ENCODE measurements at places on chromosomes 1 and 21. TPM values are rescaled to one million over a fixed set of nuclear protein-coding genes. Genes with fewer than 3 reads are reported as not detected.

TRIM67 gene
- total RNA-seq: 0.17 TPM

DNA sequence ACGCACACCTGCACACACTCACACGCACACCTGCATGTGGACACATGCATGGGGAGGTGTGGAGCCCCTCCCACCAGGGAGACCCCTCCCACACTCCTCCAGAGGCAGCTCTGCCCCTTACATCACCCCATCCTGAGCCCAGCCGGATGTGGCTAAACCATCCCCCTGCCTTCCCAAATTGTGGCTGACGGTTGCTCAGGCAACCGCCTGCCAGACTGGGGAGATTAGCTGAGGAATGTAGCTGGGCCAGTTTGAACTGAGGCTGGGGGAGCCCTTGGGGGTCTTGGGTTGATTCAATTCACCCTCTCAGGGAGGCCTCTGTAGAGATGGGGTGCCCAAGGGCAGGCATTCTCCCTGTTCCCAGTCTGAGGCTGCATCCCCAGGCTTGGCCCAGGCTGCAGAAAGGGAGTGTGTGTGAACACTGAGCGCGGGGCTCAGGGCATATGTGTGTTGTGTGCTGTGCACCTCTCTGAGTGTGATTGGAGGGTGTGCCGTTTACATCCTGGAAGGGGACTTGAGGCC lies 12.9 kb downstream of the PTPRU start:
- H3K4me1 ChIP-seq: no peaks in the 10 kb centered on the region
- no peaks in the 10 kb centered on the region for H3K36me3 ChIP-seq
- no peaks in the 10 kb centered on the region for H3K27me3 ChIP-seq
- no peak overlapping the region for H3K4me3 ChIP-seq
- DNase-seq: peak; percentile 81

- no peak overlapping the region for H3K27ac ChIP-seq
- H3K4me1 ChIP-seq: no peaks in the 10 kb centered on the region
- no peaks in the 10 kb centered on the region for H3K27me3 ChIP-seq
These were observed 24.2 kb downstream of the TRABD2B start for GRCh38 chr1:47972864-47973432.

DNA sequence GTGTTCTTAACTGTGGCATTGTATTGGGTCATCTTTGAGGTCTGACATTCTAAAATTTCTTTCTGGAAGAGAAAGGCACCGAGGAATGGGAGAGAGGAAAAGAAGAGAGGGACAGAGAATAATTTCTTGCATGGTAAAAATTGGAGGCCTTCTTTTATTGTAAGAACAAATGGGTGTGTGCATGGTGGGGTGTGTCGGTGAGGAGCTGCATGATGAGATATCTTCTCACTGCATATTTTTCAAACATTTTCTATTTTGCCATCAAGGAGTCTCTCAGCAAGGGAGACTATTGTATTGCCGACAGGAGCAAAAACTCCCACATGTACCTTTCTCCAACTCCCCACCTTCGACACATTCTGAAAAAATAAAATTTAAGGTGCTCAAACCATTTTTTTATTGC lies 6.5 kb upstream of the CTSE start:
- H3K27ac ChIP-seq: no peak overlapping the region
- H3K36me3 ChIP-seq: no peaks in the 10 kb centered on the region
- H3K4me3 ChIP-seq: no peak overlapping the region

PDPN gene
- total RNA-seq: 7.4 TPM

DNA sequence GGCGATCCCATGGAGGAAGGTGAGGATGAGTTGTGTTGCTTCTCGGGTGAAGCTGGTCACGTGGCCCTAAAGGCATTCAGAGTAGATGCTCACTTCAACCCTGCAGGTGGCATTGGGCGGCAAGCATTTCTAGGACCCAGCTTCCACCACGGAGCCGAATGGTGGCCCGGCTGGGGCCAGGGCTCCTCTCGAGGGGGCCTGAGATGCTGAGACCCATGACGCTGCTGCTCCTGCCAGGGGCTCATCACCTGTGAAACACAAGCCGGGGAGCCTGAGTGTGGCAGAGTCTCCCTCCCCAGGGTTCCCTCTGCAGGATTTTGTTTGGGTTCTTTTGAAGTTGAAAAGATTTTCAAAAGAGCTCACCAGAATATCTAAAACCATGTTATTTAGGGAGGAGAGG lies 41.2 kb downstream of the ABCG1 start:
- peaks cover 3% of the 10 kb centered on the region for H3K27me3 ChIP-seq
- no peak overlapping the region for H3K27ac ChIP-seq
- DNase-seq: no peak
- no peaks in the 10 kb centered on the region for H3K36me3 ChIP-seq

- DNase-seq: no peak
- no peaks in the 10 kb centered on the region for H3K4me1 ChIP-seq
- no peaks in the 10 kb centered on the region for H3K27me3 ChIP-seq
- H3K4me3 ChIP-seq: no peak overlapping the region
- no peak overlapping the region for H3K27ac ChIP-seq
These were observed 10.0 kb upstream of the MCOLN3 start for GRCh38 chr1:85058311-85058710.

- no peaks in the 10 kb centered on the region for H3K27me3 ChIP-seq
- no peak overlapping the region for H3K4me3 ChIP-seq
- DNase-seq: no peak
- H3K4me1 ChIP-seq: peaks cover 3% of the 10 kb centered on the region
- H3K36me3 ChIP-seq: no peaks in the 10 kb centered on the region
These were observed 4.2 kb upstream of the PAQR7 start for GRCh38 chr1:25879675-25880074.

DNA sequence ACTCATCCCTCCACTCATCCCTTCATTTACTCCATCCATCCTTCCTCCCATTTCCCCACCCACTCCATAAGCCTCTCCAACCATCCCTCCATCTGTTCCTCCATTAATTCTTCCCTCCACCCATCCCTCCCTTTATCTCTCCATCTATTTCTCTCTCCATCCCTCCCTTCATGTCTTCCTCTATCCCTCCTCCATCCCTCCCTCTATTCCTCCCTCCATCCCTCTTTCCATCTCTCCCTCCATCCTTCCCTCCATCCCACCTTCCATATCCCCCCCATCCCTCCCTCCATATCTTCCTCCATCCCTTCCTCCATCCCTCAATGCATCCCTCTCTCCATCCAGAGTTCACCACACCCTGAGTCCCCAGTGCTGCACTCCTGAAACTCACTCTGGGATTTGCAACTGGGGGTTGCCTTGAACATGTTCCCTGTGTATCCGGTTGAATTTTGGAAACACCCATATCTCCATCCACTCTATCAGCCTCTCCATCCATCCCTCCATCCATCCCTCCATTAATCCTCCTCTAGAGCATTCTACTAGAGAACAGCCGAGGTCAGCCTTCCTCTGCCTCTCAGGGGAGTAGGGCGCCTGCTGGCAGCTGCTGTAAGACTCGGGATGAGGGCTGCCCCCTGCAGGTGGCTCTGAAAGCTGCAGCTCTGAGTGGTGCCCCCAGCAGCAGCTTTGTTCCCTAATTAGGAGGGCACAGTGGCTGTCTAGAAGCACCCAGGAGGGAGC lies 39.4 kb downstream of the ABCG1 start:
- DNase-seq: peak; percentile 14
- no peak overlapping the region for H3K4me3 ChIP-seq
- H3K4me1 ChIP-seq: no peaks in the 10 kb centered on the region
- H3K36me3 ChIP-seq: no peaks in the 10 kb centered on the region
- peaks cover 3% of the 10 kb centered on the region for H3K27me3 ChIP-seq

GRCh38 chr1:196661345-196661744 lies 9.5 kb downstream of the CFH start:
- H3K27me3 ChIP-seq: no peaks in the 10 kb centered on the region
- no peak overlapping the region for H3K27ac ChIP-seq
- no peaks in the 10 kb centered on the region for H3K4me1 ChIP-seq
- no peak for DNase-seq
- no peaks in the 10 kb centered on the region for H3K36me3 ChIP-seq

CD1E gene
- total RNA-seq: not detected

GRCh38 chr1:66168467-66168887 lies 365.5 kb upstream of the SGIP1 start:
- H3K36me3 ChIP-seq: no peaks in the 10 kb centered on the region
- no peaks in the 10 kb centered on the region for H3K27me3 ChIP-seq
- DNase-seq: peak; percentile 91
- no peaks in the 10 kb centered on the region for H3K4me1 ChIP-seq
- no peak overlapping the region for H3K4me3 ChIP-seq
- H3K27ac ChIP-seq: no peak overlapping the region

DNA sequence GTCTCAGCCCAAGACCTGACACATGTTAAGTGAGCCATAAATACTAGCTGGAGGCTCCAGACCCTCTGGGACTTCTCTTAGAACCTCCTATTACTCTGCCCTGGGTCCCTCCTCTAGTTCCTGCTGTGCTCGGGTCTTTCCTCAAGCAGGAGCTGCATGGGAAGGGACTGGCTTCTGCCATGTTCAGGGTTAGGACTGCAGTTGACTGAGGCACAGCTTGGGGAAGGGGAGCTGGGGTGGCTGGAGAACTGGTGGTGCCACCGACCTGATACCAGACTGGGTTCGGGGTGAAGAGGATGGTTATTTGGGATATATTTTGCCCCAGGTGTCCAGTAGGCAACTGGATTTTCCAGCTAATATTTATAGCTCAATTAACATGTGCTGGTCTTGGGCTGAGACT lies 15.7 kb downstream of the HYI start:
- no peak for DNase-seq
- peaks cover 11% of the 10 kb centered on the region for H3K4me1 ChIP-seq
- peaks cover 29% of the 10 kb centered on the region for H3K36me3 ChIP-seq
- no peak overlapping the region for H3K27ac ChIP-seq

DNA sequence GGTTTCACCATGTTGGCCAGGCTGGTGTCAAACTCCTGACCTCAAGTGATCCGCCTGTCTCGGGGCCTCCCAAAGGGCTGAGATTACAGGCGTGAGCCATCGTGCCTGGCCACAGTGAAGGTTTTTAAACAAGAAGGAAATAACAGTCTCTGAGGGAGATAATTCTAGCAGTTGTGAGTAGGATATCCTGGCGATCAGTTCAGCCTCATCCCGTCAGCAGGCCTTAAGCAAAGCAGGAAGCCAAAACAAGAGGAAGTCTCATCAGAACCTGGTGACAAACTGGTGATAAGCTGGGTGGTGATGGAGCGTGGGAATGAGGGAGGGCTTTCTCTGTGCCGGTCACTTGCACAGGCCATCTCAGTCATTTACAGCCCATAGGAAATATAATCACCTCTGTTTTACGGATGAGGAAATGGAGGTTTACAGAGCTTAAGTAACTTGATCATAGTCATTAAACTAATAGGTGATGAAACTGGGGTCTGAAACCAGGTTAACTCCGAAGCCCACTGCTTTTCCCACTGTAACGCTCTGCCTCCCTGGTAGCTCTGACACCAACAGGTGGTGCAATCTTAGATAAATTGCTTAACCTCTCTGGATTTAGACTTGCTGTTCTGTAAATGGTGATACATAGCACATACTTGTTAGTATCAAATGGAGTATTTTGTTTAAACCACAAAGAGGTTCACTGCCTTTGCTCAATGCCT lies 40.8 kb upstream of the A3GALT2 start:
- H3K27me3 ChIP-seq: no peaks in the 10 kb centered on the region
- peaks cover 16% of the 10 kb centered on the region for H3K4me1 ChIP-seq
- H3K27ac ChIP-seq: no peak overlapping the region
- peaks cover 2% of the 10 kb centered on the region for H3K36me3 ChIP-seq
- H3K4me3 ChIP-seq: no peak overlapping the region
- no peak for DNase-seq

HAO2 gene
- total RNA-seq: not detected

CSF3R gene
- total RNA-seq: under 0.01 TPM

CATSPERE gene
- 0.99 TPM for total RNA-seq

GRCh38 chr1:208054485-208054884 lies 143.6 kb upstream of the CD34 start:
- H3K27me3 ChIP-seq: no peaks in the 10 kb centered on the region
- no peaks in the 10 kb centered on the region for H3K4me1 ChIP-seq
- no peak for DNase-seq

GRCh38 chr1:76577525-76578185 lies 289.6 kb upstream of the ST6GALNAC5 start:
- DNase-seq: no peak
- no peak overlapping the region for H3K4me3 ChIP-seq
- no peak overlapping the region for H3K27ac ChIP-seq
- H3K27me3 ChIP-seq: no peaks in the 10 kb centered on the region
- no peaks in the 10 kb centered on the region for H3K4me1 ChIP-seq

ZNF124 gene
- total RNA-seq: 54.2 TPM

DNA sequence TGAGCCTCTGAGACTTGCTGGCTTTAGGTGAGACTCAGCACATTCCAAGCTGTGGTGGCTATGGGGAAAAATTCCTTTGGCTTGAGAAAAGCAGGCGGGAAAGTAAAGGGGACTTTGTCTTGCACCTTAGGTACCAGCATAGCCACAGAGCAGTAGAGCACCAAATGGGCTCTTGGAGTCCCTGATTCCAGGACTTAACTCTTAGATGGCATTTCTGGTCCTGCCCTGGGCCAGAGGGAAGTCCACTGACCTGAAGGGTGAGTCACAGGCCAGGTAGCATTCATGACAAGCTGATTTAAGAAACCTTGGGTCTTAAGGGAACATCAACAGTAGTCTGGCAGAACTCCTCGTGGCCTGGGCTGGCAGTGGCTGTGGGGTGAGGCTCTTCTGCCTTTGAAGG lies 344.7 kb downstream of the DUSP10 start:
- H3K4me3 ChIP-seq: no peak overlapping the region
- no peak overlapping the region for H3K27ac ChIP-seq
- no peak for DNase-seq
- H3K27me3 ChIP-seq: no peaks in the 10 kb centered on the region
- no peaks in the 10 kb centered on the region for H3K36me3 ChIP-seq
- peaks cover 5% of the 10 kb centered on the region for H3K4me1 ChIP-seq

FMO2 gene
- 125 TPM for total RNA-seq

DNA sequence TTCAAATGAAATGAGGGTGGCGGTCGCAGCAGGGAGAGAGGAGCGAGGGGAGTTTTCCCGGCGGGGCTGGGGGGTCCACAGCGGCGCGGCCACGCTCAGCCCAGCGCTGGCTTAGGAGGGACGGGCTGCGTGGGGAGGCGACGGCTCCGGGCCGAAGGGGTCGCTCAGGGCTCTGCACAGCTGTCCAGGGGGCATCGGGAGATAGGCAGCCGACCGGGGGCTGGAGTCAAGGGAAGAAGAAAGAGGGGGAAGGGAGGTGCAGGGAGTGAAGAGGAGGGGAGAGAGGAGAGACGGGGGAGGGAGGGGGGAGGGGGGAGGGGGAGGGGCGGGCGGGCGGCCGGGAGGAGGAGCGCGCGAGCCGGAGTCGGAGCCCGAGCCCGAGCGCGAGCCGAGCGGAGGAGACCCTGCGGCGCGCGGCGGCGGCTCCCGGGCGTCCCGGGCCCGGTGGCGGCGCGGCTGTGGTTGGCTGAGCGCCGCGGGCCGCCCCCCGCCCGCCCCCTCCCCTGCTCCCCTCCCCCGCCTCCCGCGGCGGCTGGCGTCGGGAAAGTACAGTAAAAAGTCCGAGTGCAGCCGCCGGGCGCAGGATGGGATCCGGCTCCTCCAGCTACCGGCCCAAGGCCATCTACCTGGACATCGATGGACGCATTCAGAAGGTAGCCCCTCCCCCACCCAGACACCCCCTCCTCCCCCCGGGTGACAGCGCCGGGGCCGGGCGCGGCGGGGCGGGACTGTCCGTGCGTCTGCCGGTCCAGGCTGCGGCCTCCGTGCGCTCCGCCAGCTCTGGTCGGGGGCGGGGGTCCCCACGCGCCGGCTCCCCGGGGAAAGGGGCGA lies at the start of gene PDE9A:
Gene PDE9A, plus strand, starts transcription at position 391 of the 831 bp plus-strand sequence. Its CDS starts 194 bp downstream, at position 585.
- no peaks in the 10 kb centered on the region for H3K4me1 ChIP-seq
- no peaks in the 10 kb centered on the region for H3K36me3 ChIP-seq

GRCh38 chr1:231931846-231932454 lies 305.4 kb downstream of the DISC1 start:
- no peak overlapping the region for H3K4me3 ChIP-seq
- H3K27me3 ChIP-seq: no peaks in the 10 kb centered on the region
- H3K27ac ChIP-seq: no peak overlapping the region
- H3K36me3 ChIP-seq: no peaks in the 10 kb centered on the region
- no peak for DNase-seq
